GM13976 (cell line): ENCODE measurements at places on chromosomes 12 and 14.

- no peak for DNase-seq
Measured at GRCh38 chr12:15629761-15630160, 159.4 kb downstream of the EPS8 start.

GRCh38 chr12:49491823-49492222 is 47.0 kb upstream of the KCNH3 start:
- DNase-seq, result no peak

DNA sequence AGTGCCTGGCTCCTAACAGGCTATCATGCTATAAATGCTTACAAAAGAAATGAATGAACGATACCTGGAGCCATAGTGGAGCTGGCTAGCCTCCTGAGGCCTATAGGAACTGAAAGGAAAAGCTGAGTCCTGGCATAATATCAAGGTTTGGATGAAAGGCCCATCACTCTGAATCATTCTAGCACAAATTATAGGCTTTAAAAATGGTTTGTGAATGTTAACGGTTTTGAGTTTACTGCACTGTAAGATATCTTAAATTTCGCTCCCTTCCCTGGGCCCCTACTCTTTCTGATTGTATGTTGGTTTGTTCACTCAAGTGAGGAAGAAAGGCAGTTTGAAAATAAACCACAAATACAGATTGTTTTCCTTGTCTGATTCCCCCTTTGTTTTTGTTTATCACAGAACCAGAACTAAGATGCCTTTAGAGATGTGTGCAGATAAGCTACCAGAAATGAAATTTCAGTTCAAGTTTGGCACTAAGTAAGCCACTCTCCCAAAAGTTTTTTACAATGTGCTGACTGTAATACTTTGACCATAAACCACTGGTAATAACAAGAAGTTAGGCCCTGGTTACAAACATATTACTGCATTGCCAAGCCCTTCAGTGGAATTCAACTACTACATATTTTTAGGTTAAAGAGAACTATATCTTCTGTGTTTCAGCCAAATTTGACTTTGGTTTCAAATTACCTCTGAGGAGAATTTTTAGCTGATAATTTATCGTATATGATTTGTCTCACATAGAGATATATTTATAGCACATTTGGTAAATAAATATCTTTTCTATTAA is 89.5 kb downstream of the ALX1 start:
- no peak for DNase-seq

GRCh38 chr12:106171117-106171750 is 32.5 kb upstream of the NUAK1 start:
- DNase-seq, result no peak

- DNase-seq, result no peak
Measured at GRCh38 chr14:55731311-55731872, 151.4 kb downstream of the KTN1 start.

GRCh38 chr12:120767071-120768024 is 41.7 kb downstream of the ACADS start:
- peak; percentile 31 for DNase-seq

DNA sequence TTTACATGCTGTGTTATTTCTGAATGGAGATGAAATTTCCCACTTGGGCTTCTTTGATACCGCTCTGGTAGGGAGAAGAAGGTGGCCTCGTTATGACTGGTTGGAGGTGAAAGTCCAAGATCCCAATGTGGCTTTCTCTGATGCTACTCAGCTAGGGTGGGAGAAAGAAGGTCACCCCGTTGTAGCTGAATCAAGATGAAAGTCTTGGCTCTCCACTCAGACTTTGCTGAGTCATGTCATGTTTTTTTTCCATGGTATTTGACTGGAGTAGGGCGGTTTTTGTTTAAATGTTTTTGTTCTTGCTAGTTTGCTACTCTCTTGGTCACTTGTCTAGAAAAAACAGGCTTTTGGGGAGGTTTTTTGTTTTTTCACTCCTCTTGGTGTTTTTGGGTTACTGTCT is 2.4 kb upstream of the PDE6H start:
- no peak for DNase-seq

DNA sequence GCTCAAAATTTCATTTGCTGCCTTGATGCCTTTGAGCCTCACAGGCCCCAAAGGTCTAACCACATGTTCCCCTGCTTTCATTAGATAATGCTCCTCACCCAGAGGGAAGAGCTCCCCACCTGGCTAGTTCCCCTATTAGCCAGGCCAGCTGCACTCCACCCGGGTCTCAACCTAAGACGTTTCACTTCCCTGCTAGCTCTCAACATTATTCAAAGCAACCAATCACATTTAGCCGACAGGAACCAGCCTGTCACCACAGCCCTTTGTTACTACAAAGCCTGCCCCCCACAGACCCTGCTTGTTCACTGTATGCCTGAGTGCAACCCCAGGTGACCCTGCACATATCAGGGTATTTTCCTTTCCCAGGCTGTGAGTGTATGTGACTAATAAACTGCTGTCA is 78.6 kb downstream of the SLC15A5 start:
- DNase-seq, result no peak

DNA sequence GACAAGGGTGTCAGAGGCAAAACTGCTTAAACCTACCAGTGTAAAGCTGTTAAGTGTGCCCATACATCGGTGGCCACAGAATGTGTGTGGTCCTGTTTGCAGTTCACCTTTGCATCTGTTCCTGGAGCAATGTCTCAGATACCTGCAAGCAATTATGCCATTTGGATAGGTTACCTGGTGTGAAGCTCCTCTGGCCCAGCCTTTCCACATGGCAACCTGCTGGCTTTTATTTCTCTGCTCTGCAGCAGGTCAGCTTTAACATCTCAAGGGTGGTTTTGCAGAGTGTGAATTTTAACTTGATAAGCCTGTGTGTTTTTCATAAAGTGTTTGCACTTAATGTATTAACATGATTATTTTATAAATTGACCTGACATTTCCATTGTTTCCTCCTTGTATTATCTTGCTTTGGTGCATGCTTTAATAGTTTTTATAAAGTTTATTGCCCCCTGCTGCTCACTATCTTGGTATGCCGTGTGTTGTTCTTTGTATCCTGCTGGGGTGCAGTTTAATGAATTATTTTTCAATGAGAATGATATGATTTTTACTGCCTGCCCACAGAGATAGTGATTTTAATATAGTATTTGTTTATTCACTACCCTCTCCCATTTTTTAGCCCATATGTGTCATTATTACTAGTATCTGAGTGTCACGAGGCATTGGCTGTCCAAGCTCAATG is 403.8 kb downstream of the NPAS3 start:
- no peak for DNase-seq

DNA sequence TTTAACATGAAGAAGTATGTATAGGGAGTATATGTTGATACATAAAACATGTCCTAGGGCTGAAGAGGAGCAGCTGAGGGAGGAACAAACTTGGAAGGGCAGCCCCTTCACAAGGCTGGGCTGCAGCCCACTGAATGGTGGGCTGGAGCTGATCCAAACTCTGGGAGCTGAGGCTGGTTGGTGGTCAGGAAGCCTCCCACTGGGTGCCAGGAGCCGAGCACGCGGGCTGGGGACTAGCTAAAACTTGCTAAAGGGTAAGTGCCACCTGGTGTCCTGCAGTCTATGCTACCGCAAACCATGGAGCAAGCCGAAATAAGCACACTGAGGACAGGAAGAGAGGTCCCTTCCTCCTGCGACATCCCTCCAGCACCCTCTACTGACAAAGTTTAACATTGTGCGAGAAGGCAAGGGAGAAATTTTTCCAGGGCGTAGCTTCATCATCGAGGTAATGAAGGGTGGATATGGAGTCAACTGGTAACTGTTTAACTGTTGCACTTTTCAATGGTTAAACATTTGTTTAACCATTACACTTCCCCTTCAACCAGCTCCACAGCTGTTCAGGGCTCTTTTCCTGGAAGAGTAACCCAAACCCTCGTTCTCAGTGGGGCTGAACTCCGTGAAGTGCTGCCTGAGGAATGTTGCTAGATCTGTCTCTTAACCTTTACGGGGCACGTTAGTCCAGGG is 42.2 kb downstream of the EGLN3 start:
- no peak for DNase-seq

GRCh38 chr12:89391726-89392336 is 39.5 kb upstream of the DUSP6 start:
- no peak for DNase-seq

- no peak for DNase-seq
Measured at GRCh38 chr12:75672200-75672599, 160.8 kb upstream of the KRR1 start.

DNA sequence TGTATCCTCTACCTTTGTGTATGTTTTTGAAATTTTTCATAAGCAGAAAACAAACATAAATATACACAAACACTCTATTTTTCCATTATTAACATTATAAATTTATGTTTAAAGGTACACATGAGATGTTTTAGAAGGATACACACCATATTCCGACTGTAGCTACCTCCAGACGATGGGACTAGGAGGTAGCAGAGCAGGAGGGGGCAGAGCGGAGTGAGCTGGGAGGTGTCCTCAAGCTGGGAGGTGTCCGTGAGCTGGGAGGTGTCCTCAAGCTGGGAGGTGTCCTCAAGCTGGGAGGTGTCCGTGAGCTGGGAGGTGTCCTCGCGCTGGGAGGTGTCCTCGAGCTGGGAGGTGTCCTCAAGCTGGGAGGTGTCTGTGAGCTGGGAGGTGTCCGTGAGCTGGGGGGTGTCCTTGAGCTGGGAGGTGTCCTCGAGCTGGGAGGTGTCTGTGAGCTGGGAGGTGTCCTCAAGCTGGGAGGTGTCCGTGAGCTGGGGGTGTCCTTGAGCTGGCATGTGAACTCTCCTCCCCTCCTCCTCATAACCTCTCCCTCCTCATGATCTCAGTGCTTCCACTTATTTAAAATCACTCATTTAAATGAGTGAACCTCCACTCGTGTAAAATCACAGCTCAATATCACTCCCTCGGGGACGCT is 346.9 kb upstream of the SFSWAP start:
- DNase-seq, result no peak

DNA sequence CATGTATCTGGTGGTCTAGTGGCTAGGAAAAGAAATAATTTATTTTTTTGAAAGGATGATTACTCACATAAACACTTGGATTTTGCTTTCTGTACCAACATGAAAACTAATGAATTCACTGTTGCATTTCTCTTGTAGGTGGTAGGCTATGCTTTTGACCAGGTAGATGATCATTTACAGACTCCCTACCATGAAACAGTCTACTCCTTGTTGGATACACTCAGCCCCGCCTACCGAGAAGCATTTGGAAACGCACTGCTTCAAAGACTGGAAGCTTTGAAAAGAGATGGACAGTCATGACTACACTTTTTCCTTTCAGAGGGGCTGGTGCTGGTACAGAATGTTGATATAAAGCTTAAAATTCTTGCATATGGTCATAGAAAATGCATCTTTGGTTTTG is 6.5 kb upstream of the AK7 start:
- DNase-seq, result no peak

GRCh38 chr12:82817368-82817767 is 130.7 kb downstream of the TMTC2 start:
- DNase-seq, result no peak

GRCh38 chr14:65348137-65348536 is 64.4 kb upstream of the FUT8 start:
- no peak for DNase-seq

- no peak for DNase-seq
Measured at GRCh38 chr12:109462868-109463692, 14.0 kb downstream of the KCTD10 start.

DNA sequence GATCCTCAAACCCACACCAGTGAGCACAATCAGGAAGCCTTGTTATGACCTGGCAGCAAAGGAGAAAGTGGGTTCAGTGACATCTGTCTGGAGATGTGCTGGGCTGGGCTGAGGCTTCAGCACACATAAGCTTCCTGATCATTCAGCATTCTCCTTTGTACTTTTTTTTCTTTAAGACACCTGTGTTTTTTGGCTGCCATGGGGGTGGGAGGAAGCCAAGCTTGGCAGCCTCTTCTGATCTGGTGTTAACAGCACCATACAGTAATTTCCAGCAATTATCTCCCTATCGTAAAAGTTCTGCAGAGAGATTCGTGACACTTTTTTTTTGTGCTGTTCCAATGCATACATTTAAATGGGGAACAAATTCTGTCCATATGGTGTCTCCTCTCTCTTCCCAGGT is 38.9 kb upstream of the RASSF3 start:
- DNase-seq, result no peak

DNA sequence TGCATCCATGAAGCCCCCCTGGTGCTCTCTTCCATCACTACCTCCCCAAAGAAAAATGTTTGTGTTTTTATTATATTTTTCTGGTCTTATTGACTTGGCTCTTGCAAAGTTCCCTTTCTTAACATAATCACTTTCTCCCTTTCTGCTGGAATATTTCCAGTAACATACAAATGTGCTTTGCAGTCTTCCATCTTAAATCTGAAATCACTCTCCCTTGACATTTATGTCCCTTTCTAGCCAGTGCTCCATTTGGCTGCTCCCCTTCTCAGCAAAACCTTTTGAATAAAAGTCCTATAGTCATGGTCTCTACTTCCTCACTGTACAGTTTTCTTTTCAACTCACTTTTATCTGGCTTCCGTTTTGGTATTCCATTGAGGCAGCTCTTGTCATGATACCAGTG is 118.8 kb downstream of the SNAPC1 start:
- no peak for DNase-seq

- DNase-seq, result no peak
Measured at GRCh38 chr12:15886372-15887042, 4.3 kb downstream of the STRAP start.

GRCh38 chr12:53226815-53227214 is 5.2 kb downstream of the RARG start:
- no peak for DNase-seq

GRCh38 chr12:57087010-57087690 is 1.8 kb upstream of the NAB2 start:
- peak; percentile 86 for DNase-seq

DNA sequence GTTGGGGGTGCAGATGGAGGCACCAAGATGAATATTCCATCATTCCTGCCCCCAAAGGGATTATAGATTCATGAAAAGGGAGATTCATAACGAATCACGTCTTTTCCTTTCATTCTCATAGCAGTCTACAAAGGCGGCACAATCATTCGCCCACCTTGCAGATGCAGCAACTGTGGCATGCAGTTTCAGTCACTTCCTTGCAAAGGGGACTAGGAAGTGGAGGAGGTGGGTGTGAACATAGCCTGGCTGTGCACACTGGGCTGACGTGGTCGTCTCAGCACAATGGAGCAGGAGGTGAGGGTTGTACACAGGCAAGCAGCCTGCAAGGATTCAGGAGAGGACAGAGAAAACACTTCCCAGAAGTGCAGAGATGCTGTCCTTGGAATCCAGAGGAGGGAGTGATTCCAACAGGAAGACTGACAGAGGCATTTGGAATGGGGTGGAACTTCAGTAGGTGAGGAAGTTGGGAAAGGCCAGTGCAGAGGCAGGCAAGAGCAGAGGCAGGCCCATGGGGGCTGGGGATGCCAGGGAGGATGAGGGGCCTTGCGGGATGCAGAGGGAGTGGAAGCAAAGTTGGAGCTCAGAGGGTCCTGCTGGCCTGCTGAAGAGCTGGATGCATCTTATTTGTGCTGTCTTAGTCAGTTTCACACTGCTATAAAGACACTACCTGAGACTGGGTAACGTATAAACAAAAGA is 21.9 kb upstream of the PPP2R5C start:
- DNase-seq, result no peak

GRCh38 chr14:23559926-23560520 is 4.0 kb downstream of the THTPA start:
- DNase-seq, result no peak

DNA sequence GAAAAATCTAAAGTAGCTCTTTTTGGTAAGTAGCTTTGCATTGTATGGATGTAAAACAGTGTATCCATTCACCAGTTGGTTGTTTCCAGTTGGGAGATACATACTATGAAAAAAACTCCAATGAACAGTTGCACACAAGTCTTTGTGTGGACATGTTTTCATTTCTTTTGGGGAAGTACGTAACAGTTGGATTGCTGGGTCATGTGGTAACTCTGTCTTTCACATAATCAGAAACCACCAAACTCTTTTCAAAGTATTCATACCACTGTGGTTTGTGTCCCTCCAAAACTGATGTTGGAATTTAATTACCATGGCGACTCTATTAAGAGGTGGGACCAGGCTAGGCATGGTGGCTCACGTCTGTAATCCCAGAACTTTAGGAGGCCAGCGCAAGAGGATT is 58.9 kb upstream of the RESF1 start:
- DNase-seq, result no peak
